ENCODE measurements at places on chromosomes 2 and 18.

GRCh38 chr2:76808732-76809131 is 713.4 kb downstream of the LRRTM4 start:
- DNase-seq, result no peak

DNA sequence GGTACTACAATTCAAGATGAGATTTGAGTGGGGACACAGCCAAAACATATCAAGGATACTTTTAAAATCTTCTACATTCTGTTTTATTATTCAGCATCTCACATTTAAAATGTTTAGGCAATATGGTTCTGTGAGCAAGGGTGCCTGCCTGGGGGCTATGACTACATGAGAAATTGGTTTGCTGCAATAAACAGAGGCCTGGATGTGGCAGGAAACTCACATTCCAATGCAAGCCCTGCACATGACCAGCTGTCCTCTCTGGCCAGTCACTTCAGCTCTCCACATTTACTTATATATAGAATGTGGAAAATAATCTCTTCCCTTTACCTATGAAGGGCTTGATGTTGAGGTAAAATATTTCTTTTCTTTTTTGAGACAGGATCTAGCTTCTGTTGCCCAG is 193.4 kb downstream of the LRRTM1 start:
- DNase-seq, result no peak

DNA sequence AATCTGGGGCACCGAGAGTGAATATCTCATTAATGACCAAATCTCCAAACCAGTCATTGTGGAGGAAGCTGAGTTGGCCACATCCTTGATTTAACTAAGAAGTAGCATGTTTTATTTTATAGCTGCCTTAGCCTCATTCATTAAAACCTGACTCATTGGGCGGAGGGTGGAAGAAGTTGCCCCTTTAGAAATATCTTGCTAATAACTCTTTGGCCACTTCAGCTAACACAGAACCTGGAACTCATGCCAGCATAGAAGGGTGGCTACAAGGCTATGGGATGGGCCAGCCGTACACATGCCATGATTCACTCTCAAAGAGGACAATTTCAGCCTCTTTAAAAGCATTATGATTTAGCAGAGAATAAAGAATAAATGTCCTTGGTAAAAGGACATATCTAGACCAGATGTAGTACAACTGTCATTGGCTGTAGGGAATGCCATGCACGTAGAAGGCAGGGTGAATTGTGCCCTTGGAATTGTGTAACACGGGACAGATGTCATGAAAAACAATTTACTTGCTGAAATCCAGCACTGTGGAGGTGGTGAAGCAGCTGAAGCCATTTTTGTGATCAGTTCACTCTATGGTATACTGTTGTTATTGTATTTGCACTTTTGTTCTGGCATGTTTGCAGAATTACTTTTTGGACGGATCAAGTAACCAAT is 330.0 kb downstream of the PLCL1 start:
- no peak for DNase-seq

DNA sequence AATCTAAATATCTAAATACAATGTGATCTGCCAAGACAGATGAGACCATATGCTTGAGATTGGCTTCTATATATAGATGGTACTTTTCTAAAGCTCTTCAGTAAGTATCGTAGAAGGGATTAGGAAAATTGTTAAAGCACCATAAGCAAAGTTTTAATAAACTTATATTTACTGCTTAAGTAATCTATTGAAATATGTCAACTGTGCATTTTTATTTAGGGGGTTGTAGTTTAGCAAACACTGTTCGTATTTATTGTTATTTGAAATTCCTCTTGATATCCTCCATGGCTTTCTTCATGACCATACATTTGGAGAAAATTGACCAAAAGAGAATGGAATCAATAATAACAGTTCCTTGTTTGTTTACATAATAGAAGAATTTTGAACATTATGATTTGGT is 102.7 kb downstream of the MIB1 start:
- DNase-seq, result no peak

GRCh38 chr2:240238786-240239185 is 98.3 kb upstream of the OTOS start:
- no peak for DNase-seq

- DNase-seq, result peak; percentile 13
These were observed 60.0 kb downstream of the TMEM131 start for GRCh38 chr2:97935719-97936161.

- no peak for DNase-seq
These were observed 14.6 kb upstream of the LAPTM4A start for GRCh38 chr2:20065885-20066602.

- no peak for DNase-seq
These were observed 55.9 kb downstream of the LYPD6B start for GRCh38 chr2:149094217-149095015.

DNA sequence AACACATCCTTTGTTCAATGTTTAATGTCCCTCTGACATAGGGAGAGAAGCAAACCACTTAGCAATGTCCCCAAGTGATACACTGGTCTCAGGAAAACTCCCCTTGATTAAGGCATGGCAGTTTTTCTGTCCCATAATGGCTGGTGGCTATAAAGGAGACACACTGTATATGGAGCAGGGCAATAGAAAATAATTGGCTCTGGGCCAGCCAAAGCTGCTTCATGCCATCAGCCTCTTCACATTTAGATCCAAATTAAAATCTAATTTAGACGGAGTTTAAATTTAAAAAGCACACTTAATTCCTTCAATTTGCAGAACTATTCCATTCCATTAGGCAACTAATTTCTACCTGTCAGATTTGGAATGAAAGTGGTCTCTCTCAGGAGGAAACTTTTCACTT is 638.1 kb downstream of the DSC3 start:
- no peak for DNase-seq

DNA sequence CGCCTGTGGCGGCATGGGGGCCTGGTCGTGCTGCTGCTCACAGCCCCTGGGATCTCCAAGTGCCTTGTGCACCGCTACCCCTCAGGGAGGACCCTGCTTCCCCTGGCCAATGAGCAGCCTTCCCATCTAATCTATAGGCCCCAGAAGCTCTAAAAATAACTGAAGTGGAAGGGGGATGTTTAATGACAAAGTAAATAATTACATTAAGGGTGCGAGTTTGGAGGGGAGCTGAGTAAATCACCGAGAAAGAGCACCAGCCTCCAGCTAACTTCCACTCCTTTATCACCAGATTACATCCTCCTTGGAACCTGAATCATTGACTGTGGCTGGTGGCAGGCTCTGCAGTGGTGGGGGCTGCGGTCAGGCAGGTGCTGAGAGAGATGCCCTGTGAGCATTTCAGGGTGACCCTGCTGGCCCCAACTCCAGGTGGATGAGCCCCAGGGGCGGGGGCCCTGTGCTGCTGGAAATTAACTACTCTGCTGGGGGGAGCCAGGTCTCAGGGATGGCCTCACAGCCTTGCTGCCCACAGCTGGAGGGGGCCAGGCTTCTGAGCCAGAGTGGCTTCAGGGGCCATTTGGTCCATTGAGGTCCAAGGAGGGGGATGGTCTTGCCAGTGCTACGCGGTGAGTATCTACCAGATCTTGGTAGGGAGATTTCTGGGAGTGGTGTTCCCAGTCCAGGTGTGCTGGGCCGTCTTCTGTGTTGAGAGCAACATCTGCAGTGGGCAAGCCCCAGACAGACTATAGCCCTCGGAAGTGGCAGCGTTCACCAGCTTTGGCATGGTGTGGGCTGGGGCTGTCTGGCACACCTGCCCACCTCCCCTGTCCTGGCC is 74.2 kb downstream of the GLI2 start:
- DNase-seq, result no peak

DNA sequence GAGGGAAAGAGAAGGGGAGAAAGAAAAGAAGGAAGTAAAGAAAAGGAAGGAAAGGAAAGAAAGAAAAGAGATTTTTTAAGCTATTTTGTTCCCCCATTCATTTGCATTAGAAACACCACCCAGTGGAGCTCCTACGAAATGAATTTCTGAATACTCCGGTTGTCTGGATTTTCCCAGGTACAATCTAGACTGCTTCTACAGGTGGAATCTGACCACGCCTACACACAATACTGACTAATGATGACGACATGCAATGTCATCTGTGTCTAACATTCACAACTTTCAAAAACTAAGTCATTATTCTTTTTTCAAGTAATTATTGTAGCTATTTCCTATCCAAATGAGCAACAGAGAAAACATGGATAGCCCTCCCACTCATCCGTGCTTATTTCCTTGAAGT is 121.7 kb downstream of the ZNF516 start:
- no peak for DNase-seq

GRCh38 chr2:72143441-72144273 is 4.0 kb downstream of the CYP26B1 start:
- no peak for DNase-seq

- no peak for DNase-seq
These were observed 210.6 kb upstream of the AGAP1 start for GRCh38 chr2:235283246-235283645.

GRCh38 chr2:55519938-55520885 is 694 bp downstream of the CFAP36 start:
- DNase-seq, result no peak

- DNase-seq, result peak; percentile 55
These were observed 24.4 kb downstream of the MLPH start for GRCh38 chr2:237511433-237511832.

DNA sequence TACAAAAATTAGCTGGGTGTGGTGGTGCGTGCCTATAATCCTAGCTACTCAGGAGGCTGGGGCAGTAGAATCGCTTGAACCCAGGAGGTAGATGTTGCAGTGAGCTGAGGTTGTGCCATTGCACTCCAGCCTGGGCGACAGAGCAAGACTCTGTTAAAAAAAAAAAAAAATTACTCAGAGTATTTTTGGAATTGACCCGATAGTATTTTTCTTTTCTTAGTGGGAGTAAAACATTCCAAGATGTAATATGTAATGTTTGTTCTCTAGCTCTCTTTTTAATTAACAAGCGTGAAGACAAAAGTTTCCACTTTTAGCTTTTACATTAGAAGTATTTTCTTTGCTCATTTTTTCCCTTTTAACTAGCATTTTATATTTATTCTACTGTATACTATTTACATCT is 12.0 kb upstream of the TMEM18 start:
- no peak for DNase-seq

DNA sequence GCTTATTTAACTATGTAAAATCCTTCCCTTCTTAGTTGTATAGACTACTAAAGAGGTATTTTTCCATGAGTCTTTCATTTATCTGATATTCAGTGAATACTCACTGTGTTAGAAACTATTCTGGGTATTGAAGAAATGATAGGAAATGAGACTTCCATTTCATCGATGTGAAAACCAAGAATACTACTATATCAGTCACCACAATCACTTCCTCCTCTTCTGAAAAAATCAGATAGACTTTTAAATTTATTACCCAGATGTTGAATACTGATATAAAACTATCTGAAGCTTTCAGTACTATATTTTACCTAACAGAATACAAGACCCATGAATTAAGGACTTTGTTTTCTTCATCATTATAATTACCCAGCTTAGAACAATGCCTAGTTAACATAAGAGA is 1801.1 kb upstream of the CELF4 start:
- DNase-seq, result no peak

- no peak for DNase-seq
These were observed 7.8 kb downstream of the SULT1C4 start for GRCh38 chr2:108385411-108386071.

DNA sequence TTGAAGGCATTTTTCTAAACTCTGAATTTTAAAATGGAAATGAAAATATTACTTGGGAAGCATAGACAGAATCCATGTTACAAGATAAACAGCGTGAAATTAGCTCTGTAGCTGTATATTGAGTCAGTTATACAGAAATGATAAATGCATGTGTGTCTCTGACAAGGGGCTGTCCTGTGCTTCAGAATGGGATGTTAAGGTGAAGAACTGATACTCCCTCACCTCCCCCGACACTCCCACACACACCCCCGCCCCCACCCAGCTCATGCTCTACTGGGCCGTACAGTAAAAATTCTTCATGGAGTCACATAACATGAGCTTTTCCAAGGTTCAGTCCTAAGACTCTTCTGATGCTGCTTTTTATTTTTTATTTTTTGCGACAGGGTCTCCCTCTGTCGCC is 869 bp upstream of the THUMPD2 start:
- no peak for DNase-seq

DNA sequence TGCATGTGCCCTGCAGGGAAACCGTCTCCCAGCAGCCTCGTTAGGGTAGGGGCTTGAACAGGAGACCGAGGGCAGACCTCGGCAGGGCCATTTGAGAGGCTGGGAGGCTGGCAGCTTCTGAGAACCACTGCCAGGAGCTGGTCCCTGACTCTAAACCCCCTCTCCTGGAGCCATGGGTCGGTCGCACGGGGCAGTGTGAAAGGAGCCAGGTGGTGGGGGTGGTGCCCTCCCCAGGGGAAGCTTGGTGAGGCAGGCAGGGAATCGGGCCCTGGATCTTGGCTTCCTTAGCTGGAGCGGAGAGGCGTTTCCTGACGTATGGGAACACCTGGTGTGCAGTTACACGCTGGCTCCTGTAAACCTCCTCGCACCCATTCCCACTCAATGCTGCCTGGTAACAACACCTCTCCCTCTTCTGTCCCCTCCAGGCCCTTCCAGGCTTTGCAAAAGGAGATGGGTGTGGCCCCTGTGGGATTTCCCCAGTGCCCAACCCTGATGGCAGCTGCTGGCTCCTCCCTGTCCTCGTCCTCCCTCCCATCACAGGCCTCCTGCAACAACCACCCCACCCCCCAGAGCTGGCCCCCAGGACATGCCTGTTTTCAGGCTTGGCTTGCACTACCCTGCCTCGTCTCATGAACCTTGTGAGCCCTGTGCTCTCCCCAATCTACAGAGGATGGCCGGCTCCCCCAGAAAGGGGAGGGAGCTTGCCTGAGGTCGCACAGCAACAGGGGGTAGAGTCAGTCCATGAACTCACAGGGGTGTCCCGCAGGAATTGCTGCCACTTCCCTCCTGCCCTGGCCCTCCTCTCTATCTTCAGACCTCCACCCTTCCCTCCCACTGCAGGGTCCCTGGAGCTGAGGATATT is 24.4 kb downstream of the ADRA2B start:
- no peak for DNase-seq

GRCh38 chr2:137511526-137511925 is 452.7 kb upstream of the HNMT start:
- no peak for DNase-seq

DNA sequence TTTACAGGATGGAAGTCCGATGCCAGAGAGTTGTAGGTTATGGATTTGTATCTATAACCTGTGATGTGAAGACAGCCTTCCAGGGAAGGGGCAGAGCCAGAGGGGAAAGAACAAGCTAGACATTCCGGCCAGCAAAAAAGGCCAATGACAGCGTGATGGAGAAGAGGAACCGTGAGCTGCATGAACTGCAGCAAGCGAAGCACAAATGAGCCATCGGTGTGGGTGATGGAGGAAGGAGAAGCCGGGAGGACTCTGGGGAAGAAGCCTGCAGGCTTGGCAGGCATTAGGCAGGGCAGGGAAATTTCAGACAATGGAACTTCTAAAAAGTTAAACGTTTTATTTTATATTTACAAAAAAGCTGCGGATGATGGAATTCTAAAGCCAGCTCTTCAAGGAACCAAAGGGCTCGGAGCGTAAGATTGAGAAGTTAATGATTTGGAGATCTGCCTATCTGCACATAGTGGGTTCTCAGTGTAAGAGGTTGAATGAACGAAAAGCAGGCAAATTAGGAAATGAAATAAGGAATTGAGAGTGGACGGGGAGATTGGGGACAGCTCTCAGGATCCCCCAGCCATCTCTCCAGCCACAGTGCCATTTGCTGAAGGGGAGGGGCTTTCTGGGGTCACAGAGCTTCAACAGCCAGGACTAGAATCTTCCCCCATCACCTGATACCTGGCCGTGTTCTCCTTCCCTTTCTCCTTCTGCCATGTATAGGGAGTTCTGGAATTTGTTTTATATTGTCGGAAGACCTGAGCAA is 28.4 kb downstream of the NGEF start:
- no peak for DNase-seq

GRCh38 chr2:99827296-99827999 is 314.9 kb downstream of the AFF3 start:
- no peak for DNase-seq

GRCh38 chr2:64990876-64991275 is 1.7 kb downstream of the SLC1A4 start:
- no peak for DNase-seq

- DNase-seq, result no peak
These were observed 863.3 kb downstream of the CNTNAP5 start for GRCh38 chr2:124888431-124888830.

Measured in AG04450 (cell line).